Stimulated activated CD8-positive, alpha-beta memory T cell treated with anti-CD3 and anti-CD28 coated beads, Interleukin-7, amount 100 ng/mL, for 48 hours (primary cell): ENCODE measurements at places on chromosomes 6 and 20.

- DNase-seq: no peak
Observed at GRCh38 chr20:13683833-13684232, 45.1 kb upstream of the TASP1 start.

DNA sequence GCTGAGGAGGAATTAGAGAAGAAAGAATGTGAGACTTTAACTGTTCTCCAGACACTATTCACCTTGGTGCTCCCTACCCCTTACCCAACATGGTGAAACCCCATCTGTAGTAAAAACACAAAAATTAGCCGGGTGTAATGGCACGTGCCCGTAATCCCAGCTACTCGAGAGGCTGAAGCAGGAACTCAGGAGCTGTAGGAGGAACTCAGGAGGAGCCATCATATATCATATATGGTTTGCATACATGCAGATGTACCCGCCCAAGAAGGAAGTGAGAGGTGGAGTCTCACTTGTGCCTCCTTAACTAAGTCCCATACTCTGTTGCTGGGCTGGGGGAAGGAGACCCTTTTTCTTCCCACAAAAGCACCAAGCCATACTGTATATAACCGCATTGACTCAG is 35.5 kb upstream of the ME1 start:
- DNase-seq: no peak

GRCh38 chr6:98366371-98366770 is 468.0 kb upstream of the POU3F2 start:
- no peak for DNase-seq

- no peak for DNase-seq
Observed at GRCh38 chr6:95543798-95544197, 33.5 kb upstream of the MANEA start.

GRCh38 chr6:106757267-106757666 is 127.9 kb downstream of the QRSL1 start:
- no peak for DNase-seq

- no peak for DNase-seq
Observed at GRCh38 chr6:115882174-115882573, 178.5 kb downstream of the FRK start.

DNA sequence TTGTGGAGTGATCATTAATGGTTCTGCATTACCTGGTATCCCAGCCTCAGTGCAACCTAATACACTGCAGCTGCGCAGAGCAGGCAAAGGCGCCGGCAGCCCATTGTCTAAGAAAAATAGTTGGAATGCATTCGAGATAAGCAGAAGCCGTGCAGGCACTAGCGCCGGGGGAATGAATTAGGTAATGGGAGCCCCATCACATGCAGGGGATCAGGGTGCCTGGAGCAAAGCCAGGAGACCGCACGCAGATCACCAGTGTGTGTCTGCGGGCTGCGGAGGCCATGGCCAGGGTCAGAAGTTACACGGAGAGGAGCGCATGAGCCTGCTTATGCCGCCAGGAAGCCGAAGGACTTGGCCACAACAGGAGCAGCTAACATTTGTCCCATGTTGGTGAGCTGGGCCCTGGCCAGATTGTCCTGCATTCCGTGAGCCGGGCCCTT is 156.8 kb downstream of the DLL1 start:
- DNase-seq: no peak

DNA sequence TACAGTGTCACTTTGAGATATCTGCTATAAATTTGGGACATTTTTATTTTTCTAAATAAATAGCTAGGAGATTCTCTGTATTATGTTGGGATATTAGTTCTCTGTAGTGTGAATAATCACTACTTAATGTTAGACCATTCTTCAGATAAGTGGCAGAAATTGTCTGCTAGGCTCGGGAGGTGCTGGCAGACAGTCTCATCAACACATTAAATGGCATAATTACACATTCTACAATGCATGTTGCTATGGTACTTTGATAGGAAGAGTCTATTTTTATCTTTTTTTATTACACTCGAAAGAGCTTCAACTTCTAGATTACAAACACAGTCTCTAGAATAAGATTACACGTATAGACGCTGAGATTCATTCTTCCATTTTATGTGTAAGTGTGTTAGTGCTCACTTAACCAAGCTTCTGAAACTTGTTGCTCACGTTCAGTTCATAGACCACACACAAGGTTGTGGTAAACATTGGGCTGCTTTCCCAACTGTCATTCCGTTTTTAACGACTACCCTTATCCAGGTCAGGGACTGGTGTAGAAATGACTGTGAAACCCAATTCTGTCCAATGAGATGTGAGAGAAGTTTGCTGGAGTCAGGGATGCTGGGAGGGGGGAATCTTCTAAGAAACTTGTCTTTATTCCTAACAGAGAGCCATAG is 78.6 kb downstream of the TPBG start:
- DNase-seq: no peak

- no peak for DNase-seq
Observed at GRCh38 chr6:24522228-24523176, 27.7 kb downstream of the ALDH5A1 start.

DNA sequence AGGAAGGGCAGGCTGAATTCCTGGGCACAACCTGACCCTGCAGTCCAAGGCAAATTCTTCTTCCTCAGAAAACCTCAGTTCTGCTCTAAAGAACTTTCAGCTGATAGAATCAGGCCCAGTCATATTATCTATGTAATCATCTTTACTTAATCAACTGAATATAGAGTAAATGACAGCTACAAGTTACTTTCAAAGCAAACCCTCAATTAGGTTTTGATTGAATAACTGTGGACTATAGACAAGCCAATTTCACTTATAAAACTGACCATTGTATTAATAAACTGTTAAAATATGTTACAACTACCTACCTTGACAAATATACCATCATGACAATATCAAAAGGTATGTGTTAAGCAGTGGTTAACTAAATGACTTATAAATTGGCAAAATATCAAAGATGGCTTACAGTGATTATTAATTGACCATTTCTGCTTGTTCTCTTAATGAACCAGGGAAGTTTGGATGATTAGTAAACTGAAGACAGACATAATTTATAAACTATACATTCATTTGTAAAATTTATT is 46.1 kb upstream of the ADGRF5 start:
- DNase-seq: no peak

DNA sequence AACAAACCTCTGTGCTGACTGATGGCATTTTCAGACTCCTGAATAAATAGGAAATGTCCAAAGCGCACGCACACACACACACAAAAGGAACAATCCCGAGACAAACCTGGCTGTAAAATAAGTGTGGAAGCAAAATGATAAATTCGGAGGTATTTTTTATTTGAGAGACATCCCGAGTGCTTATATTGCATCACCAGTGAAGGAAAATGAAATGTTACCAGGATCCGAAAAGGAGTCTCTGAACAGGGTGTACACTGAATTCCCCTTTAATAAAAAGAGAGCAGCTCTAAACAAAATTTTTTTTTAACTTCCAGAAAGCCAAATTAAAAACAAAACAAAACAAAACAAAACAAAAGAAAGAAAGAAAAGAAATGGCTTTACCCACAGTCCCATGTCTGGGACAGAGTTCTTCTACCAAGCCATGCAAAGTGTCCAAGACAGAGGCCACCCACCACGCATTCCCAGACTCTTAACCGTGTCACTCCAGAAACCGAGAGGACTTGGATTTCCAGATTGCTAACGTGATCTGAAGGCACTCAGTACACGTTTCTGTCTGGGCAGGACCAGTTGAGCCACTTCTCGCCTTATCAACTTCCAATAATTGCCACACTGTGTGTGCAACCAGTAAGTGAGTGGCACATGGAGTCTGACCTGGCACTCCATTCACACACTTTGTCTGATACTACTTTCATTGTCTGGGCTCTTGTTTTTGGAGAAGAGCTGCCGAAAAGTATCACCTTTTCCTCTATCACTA is 817 bp downstream of the ME1 start:
- no peak for DNase-seq

GRCh38 chr20:13125486-13125885 is 95.6 kb upstream of the ISM1 start:
- DNase-seq: no peak

DNA sequence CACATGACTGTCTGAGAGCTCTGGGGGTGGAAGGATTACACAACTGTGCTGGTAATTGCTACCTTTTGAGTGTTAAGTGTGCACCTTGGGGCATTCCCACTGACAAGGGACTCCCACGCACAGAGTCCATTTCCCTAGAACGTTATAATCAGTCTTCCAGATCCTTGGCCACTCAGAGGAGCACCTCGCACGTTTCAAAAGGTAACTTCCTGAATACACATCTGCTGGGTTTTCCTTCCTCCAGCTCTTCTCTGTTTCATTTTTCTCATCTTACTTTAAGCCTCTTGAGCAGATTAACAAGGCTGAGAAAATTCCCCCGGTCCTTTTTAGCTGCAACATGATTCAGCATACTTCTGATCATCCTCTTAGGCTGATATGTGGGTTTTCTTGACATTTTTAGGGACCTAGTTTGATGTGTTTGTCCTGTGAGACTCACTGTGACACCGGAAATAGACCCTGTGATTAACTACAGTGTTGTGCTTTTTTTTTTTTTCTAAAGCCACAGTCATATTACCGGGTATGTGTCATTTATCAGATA is 98.4 kb upstream of the DUSP22 start:
- DNase-seq: no peak

DNA sequence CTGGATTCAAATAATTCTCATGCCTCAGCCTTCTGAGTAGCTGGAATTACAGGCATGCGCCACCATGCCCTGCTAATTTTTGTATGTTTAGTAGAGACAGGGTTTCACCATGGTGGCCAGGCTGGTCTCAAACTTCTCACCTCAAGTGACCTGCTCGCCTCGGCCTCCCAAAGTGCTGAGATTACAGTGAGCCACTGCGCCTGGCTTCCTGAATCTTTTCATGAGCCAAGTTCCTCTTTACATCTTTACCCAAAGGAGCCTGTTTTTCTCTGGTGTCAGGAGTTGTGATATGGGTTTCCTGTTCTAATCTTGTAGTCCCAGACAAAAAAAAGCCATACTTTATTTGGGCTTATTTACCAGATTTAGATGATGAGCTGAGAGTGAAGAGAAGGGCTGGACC is 34.4 kb downstream of the PCNA start:
- no peak for DNase-seq

DNA sequence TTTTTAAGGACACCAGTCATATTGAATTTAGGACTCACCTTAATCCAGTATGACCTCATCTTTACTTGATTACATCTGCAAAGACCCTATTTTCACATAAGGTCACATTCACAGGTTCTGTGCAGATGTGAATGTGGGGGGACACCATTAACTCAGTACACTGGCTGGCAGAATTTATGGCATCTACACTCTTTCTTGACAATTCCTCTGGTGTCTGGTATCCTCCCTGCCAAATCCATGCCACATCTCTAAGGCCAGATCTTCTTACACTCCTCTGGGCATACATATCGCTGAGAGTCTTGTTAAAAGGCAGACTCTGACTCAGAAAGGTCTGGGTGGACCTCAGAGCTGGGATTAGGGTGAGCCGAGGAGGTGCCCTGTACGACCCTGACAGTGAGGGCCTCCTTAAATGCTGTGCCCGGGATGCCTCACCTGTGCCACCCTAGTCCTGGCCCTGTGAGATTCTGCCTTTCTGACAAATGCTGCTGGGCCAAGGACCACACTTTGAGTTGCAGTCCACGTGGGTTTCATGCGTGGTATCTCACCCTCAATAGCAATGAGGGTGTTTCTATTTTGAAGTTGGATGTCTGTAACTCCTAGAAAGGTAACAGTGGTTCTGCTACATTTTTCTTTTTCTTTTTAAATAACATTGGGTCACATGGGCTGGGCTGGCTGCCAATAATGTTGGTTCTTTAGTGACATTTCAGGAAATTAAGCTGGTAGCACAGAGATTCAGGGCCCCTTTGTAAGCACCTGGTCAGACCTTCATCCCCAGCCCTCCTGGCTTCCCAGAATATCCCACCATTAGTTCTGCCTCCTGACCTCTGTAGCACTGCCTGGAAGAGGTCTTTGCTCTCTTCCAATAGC is 17.2 kb upstream of the LRRN4 start:
- DNase-seq: no peak

GRCh38 chr6:17096096-17096495 is 5.8 kb upstream of the STMND1 start:
- DNase-seq: no peak

DNA sequence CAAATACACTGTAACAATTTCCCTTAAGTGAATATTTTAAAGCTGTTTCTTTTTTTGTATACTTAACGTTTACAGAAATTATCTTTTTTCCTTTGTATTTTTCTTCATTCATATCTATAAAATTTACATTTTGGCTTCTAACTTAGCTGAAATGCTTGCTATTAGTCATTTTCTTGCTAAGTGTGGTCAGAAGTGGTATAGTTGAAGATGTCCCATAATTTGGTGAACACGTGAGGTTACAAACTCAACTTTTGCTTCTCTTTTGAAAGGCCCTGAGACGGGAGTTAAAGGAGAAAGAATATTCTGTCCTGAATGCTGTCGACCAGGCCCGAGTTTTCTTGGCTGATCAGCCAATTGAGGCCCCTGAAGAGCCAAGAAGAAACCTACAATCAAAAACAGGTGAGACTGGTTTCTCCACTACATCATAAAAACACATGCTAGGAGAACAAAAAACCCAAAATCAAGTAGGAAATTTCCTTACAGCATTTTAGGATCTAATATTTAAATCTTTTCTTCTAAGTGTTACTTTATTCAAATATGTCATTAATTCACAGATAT is 445.0 kb downstream of the UTRN start:
- DNase-seq: no peak

DNA sequence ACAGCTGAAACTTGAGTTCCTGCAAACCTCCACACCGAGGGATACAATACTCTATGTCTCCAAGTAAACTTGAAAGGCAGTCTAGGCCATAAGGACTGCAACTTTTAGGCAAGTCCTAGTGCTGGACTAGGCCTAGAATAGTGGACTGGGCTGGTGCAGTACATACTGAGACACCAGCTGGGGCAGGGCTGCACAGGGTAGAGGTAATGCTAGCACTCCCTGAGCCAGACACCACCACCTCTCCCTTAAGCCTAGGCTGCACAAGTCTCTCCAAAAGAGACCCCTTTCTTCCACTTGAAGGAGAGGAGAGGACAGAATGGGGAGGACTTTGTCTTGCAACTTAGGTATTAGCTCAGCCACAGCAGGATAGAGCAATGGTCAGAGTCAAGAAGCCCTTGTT is 65.7 kb upstream of the PTPRK start:
- DNase-seq: no peak

DNA sequence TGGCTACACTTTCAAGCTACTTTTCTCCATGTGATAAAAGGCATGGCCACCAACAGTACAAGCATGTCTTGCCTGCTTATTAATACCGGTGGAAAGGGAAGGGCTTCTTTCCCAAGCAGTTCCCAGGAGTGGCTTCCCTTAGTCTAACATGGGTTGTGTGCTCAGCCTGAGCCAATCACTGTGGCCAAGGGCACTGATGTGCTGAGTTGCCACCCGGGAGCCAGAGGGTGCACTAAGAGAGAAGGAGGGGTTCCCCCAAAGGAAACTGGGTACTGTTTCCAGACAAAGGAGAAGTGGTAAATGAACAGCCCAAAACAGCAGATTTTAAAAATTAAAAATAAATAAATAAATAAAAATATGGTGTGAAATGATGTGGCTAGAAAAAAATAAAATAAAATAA is 68.5 kb downstream of the BANF2 start:
- DNase-seq: no peak
